ENCODE measurements at places on chromosomes 6 and 20. TPM values are rescaled to one million over a fixed set of nuclear protein-coding genes. Genes with fewer than 3 reads are reported as not detected.
A peak's percentile ranks its signal among the peaks of the same experiment; 100 is the strongest.

Gene PNPLA1
- total RNA-seq = not detected

GRCh38 chr20:32052778-32053362, 828 bp downstream of the HCK start:
- no peak for DNase-seq

Gene RNF217
- 0.09 TPM for total RNA-seq

GRCh38 chr6:29887819-29888776, 54.2 kb upstream of the HLA-A start:
- DNase-seq = peak; percentile 93

Gene CARMIL1
- 4.1 TPM for total RNA-seq

DNA sequence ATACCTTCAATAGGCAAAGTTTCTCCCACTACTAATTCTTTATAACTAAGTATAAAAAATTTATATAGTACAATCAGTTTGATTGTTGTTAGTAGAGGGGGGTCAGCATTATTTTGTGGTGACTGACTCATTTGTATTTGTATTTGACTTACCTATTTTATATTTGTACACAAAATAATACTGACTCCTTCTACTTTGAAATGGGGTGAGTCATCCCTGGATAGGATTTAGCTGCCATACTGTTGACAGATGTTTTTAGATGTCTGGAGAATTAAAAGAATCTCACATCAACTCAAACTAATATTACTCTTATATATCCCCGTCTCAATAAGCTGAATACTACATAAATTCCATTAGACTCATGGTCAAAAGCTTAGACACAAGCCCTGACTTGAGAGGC, 114.9 kb downstream of the FRK start:
- DNase-seq = no peak

DNA sequence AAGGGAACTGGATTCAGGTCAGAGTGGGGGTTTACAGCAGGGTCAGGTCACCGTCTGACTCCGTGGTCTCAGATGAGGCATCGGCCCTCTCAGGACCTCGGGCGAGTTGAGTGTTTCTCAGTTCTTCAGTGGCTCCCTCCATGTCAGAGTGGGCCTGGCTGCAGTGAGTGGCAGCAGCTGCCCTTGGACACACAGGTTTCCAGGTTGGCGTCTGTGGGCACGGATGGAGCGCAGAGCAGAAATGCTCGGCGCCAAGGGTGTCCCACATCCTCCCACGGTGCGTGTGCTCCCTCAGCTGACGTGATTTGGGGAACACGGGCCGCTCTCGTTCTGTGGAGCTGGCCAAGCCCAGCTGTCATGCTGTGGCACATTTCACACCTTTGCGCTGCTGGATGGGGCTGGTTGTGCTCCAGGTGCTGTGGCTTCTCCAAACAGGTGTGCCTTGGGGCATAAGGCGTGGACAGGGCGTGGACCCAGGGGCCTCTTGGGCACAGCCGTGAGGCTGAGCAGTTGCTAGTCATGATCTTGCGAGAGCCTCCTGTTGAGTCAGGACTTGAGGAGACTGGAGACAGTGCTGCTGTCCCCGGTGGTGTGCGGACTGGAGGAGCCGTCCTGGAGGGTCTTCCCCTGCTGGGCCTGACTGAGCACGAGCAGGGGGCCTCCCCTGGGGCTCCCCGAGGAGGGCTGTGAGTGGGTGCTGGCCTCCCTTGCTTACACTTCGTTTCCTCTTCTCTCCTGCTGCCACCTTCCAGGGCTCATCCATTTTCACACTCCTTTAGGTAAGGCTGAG, 9.5 kb upstream of the DNAJC5 start:
- DNase-seq = no peak

Gene RAET1E
- total RNA-seq = not detected

GRCh38 chr6:38021029-38021428, 201.5 kb downstream of the ZFAND3 start:
- no peak for DNase-seq

- DNase-seq = peak; percentile 70
Observed at GRCh38 chr6:132813173-132813856, 1.1 kb upstream of the RPS12 start.
